ENCODE measurements at places on chromosomes 6 and 20.

DNA sequence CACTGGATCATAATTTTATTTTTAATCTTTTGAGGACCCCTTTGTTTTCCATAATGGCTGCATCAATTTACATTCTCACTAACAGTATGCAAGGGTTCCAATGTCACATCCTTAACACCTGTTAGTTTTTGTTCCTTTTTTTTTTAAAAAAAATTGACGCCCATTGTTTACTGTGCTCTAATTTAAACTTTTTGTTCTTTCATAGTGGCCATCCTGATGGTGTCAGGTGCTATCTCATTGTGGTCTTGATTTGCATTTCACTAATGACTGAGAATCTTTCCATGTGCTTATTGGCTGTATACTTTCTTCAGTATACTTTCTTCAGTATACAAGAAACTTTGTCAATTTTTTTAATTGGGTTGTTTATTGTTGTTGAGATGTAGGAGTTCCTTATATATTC lies 347.0 kb downstream of the RNGTT start:
- DNase-seq, result no peak

DNA sequence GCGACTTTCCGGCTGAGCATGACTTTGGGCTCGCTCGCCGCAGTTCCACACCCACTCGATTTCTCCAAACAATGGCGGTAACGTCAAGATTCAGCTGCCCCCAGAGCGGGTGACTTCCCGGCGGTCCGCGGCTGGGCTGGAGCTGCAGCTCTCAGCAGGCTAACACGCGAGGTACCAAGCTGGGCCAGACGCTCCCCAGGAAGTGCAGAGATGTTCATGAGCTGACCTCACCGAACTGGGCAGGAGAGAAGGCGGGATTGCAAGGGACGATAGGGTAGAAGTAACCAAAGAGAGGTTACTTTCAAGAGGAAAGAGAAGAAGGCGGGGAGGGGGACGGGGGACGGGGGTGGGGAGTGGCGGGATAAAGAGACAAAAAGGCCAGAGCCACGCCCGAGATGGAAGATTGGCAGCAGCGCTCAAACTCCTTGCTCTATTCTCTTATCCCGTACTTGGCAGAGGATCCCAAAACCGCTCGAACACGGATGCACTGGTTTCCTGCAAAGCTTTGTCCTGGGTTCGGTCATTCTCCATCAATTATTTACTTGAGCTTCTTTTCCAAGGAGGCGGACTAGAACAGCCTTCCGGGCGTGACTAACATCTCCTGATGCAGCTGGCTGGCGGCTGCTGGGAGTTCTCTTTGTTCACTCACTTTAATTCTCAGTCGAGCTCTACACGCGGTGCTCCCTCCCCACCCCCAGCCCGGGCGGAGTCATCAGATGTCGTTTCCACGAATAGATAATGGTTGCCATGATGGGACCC lies at the start of gene MTCL3:
Gene MTCL3, minus strand, starts transcription at position 626 of the 759 bp plus-strand sequence.
- no peak for DNase-seq

DNA sequence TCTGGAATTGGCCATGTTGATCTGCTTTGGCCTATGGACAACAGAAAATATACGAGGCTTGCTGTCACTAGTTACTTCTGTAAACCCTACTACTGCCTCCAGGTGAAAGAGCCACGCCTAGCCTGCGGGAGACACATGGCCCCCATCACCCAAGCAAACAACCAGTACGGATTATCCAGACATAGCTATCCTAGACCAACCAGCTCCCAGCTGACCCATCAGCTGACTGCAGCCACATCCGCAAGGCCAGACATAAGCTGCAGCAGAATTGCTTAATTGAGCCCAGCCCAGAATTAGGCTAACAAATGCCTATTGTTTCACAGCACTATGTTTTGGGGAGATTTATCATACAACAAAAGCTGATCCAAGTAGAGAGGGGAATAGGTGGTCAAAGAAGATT lies 13.5 kb downstream of the REV3L start:
- no peak for DNase-seq

DNA sequence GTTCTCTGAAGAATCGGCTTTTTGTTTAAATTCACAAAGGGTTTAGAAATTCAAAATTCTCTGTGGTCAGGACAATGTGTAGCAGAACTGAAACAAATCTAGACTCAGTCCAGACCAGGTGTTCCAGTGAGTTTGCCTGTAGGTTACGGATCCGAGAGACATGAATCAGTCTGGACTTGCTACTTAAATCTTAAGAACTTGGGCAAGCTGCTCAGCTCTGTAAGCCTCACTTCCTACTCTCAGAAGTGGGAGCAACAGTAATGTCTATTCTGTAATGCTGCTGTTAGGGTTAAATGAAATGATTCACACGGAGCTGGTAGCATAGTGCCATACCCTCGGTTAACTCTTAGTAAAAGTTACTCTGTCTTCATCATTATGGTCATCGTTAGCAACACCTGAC lies 37.7 kb downstream of the HECA start:
- DNase-seq, result no peak

DNA sequence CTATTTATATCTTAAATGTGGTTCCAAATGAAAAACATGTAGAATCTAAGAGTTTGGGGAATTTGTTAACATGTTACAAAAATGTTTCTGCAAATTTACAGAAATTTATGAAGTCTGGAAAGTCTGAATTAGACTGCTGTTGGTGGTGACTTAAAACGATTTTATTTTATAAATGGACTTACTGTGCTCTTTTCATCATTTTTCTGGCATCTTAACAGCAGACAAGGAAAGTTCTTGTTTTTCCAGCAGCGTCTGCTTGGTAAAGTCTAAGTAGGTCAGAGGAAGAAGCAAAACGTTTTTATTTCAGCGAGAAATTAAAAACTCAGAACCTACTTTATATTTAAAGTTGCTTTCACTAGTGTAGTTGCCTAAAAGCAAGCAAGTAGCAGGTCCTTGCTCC lies 48.6 kb upstream of the COL9A1 start:
- DNase-seq, result no peak

- no peak for DNase-seq
These were observed 2.4 kb downstream of the CST8 start for GRCh38 chr20:23493172-23493772.
